Panc1 (cell line): ENCODE measurements at places on chromosomes 12 and 14. TPM values are rescaled to one million over a fixed set of nuclear protein-coding genes. Genes with fewer than 3 reads are reported as not detected.

NRIP2 gene
- total RNA-seq: not detected

ISM2 gene
- total RNA-seq: 2.6 TPM

NEDD1 gene
- 30.3 TPM for total RNA-seq

CELA1 gene
- not detected for total RNA-seq

TMEM30B gene
- total RNA-seq: 0.10 TPM

VASH1 gene
- 5.2 TPM for total RNA-seq

MORN3 gene
- total RNA-seq: 0.72 TPM

RPL6 gene
- 969 TPM for total RNA-seq

C3AR1 gene
- total RNA-seq: not detected

KRT8 gene
- 6,125 TPM for total RNA-seq

FGF23 gene
- not detected for total RNA-seq

TAS2R30 gene
- 0.74 TPM for total RNA-seq

FOS gene
- total RNA-seq: 26.8 TPM

TMEM117 gene
- 5.5 TPM for total RNA-seq

BTBD6 gene
- 0.26 TPM for total RNA-seq

SLC7A7 gene
- total RNA-seq: 0.85 TPM

SELPLG gene
- total RNA-seq: 0.41 TPM

TROAP gene
- 50.0 TPM for total RNA-seq

E2F7 gene
- 13.1 TPM for total RNA-seq

OTUB2 gene
- total RNA-seq: 3.4 TPM

ENTPD5 gene
- total RNA-seq: 13.0 TPM

RPL10L gene
- not detected for total RNA-seq

TAS2R31 gene
- 1.3 TPM for total RNA-seq

RPS6KL1 gene
- 14.9 TPM for total RNA-seq
